Spinal cord (tissue), 10 donors: ENCODE measurements at places on chromosomes 11 and 22. TPM values are rescaled to one million over a fixed set of nuclear protein-coding genes. Genes with fewer than 3 reads are reported as not detected.

- no peak for DNase-seq
These were observed 1.6 kb upstream of the PLAAT4 start for GRCh38 chr11:63534895-63535461.

DNA sequence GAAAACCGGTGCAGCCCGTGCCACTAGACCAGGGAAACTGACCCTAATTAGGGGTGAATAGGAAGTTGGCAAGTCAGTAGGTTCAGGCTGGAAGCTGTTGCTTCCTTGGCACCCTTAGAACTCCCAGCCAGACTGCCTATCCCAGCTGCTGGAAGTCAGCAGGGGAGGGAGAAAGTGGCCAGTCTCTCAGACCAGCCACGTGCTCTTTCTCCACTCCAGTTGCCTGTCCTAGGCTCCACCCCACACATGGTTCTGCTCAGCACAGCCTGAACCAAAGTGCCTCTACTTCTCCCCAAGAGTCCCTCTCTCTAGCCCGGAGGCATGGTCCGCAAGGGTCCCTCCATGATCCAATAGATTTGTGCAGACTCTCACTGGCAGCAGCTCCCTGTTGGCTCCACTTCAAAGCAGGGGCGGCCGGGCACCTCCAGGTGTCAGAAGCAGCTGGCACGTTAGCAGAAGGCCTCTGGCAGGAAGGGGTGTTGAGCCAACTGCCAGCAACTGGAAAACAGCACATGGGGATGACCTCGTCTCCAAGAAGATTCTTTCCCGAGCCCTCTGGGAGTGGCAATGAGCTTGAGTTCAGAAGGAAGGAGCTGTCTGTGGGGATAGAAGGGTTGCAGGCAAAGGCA, 27.7 kb downstream of the ARFGAP2 start:
- no peak for DNase-seq

GRCh38 chr11:118318124-118318523, 13.6 kb downstream of the CD3E start:
- DNase-seq: no peak

DNA sequence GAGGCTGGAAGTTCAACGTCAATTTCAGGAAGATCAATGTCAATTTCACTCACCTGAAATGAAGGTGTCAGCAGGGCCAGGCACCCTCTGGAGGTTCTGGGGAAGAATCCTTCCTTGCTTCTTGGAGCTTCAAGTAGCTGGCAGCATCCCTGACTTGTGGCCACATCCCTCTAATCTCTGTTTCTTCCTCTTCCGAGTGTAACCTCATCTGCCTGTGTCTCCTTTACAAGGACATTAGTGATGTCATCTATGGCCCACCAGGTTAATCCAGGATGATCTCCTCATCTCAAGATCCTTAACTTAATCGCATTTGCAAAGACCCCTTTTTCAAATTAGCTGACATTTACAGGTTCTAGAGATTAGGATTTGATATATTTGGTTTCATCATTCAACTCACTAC, 240.8 kb upstream of the MTNR1B start:
- no peak for DNase-seq

The TIGD3 gene
- 1.4 TPM for total RNA-seq

The CDC45 gene
- total RNA-seq: 4.0 TPM

The RIN1 gene
- total RNA-seq: 0.79 TPM

The VSIG2 gene
- 1.3 TPM for total RNA-seq
